ENCODE measurements at places on chromosomes 7 and 10.

DNA sequence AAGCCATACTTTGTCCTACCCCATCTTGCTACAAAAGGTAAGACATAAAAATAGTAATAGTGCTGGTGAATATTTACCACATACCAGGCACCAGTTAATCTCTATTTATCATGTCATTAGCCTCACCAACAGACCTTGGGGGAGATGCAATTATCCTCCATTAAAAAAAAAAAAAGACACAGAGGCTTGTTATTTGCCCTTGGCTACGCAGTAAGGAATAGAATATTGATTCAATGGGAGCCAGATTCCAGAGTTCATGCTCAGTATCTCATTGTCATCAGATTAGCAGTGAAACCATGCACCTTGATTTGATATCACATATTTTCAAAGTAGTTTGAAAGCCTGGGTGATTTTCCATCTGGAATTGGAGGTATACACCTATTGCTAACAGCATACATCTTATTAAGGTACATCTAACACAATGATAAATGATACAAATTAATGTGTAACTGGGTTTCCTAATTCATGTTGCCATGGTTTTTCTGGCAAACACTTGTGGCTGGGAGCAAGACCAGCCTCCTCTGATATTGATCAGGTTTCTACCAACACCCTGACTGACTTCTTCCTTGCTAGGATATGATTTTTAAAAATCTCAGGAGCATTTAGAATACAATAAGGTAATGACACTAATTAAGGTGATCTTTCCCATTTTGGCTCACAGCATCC is 67.1 kb upstream of the PRR15 start:
- DNase-seq = no peak

- no peak for DNase-seq
These were observed 192.8 kb downstream of the GPAM start for GRCh38 chr10:111990734-111991133.

DNA sequence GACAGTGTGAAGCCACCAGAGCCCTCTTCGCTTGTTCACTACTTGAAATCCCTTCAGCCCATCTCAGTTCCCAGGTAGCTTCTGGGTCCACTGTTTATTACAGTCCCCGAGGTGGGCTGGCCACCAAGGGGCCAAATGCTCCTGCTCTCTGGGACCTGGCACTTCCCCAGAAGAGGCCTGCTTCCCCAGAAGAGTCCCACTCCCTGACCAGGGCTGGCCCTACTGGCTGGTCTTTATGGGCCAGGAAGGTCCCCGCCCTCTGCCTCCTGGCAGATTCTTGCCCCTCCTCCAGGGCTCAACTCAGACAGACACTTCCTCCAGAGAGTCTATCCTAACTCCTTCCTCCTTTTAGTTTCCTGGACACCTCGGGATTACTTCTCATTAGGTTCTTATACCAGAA is 70.7 kb upstream of the LRRC18 start:
- no peak for DNase-seq

GRCh38 chr7:141161550-141162535 is 88.0 kb downstream of the TMEM178B start:
- no peak for DNase-seq

GRCh38 chr7:44212581-44213184 is 11.9 kb downstream of the YKT6 start:
- no peak for DNase-seq

- no peak for DNase-seq
These were observed 170.8 kb downstream of the AUTS2 start for GRCh38 chr7:69768986-69769595.

GRCh38 chr10:124480860-124481259 is 19.2 kb downstream of the LHPP start:
- no peak for DNase-seq
